ENCODE measurements at places on chromosomes 11 and 22.

DNA sequence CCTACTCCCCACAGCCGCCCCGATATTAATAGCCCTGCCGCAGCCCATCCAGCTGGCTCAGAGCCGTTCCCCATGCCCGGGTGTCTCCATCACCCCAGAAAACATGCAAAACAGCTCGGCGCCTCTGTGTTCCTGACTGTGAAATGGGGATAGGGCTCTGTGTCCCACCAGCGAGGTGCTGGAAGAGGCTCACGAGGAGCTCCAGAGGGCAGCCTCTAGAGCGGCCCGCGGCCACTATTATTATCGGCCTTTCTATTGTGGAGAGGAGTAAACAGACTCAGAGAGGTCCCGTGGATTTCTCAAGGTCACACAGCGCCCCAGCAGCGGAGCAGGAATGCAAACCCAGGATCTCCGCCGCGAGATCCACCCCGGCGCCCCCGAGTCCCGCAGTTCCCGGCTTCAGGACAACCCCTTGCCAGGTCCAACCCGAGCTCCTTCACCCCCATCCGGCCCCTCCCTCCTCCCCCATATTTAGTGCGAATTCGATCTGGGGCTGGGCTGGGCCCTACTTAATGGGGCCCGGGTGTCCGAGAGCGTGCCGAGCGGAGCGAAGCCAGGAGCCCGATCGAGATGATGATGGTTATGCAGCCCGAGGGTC, at the start of gene ACTN3:
TSS of gene ACTN3 (plus strand) at position 536 of the 598 bp plus-strand sequence. CDS start at position 571, 35 bp downstream.
- DNase-seq = no peak

DNA sequence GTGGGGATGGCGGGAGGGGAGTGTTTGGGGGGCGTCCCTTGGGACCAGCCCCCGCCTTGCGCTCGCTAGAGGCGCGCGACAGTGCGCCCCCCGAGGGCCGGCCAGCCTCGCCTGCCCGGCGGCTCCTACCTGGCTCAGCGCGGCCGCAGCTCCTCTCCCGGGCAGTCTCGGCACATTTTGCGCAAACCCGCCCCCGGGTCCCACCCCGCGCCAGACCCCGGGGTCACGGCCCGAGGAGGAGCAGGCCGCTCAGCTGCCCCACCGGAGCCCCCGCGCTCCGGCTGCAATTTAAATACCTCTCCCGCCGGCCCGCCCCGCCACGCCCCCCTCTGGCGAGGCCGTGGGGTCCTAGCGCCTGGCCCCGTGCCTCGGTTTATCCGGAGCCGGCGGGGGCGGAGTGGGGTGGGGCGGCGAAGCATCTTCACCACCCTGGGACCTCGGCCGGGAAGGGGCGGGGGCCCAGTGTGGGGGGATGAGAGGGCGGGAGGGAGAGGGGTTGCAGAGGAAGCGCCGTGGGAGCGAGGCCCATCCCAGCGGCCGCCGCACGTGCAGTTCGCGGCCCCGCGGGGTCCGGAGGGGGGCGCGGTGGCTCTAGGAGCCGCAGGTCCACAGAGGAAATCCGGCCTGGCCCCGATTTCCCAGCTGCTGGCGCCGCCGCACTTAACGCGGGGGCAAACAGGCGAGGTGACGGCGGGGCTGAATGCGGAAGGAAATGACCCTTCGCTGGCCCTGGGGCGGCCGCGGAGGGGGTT, at the start of gene LRRC32:
TSS of gene LRRC32 (minus strand) at position 263 of the 752 bp plus-strand sequence. CDS start 4,793 bp downstream, outside the sequence.
- no peak for DNase-seq

GRCh38 chr11:129435499-129436245, 60.0 kb downstream of the BARX2 start:
- DNase-seq = no peak

GRCh38 chr11:28017816-28018215, 90.1 kb downstream of the KIF18A start:
- no peak for DNase-seq

- DNase-seq = no peak
Observed at GRCh38 chr22:32199961-32200360, 4.9 kb downstream of the RFPL2 start.

GRCh38 chr11:124961972-124962609, 8.1 kb downstream of the CCDC15 start:
- DNase-seq = no peak

GRCh38 chr11:58179648-58180047, 9.2 kb upstream of the OR9Q2 start:
- DNase-seq = no peak

- DNase-seq = no peak
Observed at GRCh38 chr11:88035271-88035670, 140.0 kb downstream of the RAB38 start.

DNA sequence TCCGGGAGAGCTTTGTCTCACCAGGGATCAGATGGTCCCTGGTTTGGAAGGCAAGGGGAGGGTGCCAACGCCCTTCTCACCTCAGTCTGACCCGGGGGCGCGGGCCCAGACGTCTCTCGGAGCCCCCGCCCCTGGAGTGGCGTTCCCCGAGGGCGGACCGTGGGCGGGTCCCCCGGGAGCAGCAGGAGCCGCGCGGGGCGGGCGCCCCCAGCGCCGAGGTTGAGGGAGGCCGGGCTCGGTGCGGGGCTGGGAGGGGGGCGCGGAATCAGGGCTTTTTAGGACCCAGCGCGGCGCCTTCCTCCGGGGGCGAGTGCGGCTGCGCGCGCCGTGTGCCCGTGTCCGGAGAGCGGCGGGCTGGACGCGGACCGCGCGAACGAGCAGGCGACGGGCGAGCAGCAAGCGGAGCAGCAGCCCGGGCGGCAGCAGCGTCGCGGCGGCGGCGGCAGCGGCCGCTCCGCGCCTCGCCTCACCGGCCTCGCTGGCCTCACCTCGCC, at the start of gene KCNC1:
TSS of gene KCNC1 (plus strand) at position 364 of the 494 bp plus-strand sequence. CDS start 1,222 bp downstream, outside the sequence.
- no peak for DNase-seq

GRCh38 chr11:119791701-119792151, 62.7 kb upstream of the NECTIN1 start:
- DNase-seq = no peak

GRCh38 chr11:82865841-82866240, 34.4 kb downstream of the PRCP start:
- DNase-seq = no peak

DNA sequence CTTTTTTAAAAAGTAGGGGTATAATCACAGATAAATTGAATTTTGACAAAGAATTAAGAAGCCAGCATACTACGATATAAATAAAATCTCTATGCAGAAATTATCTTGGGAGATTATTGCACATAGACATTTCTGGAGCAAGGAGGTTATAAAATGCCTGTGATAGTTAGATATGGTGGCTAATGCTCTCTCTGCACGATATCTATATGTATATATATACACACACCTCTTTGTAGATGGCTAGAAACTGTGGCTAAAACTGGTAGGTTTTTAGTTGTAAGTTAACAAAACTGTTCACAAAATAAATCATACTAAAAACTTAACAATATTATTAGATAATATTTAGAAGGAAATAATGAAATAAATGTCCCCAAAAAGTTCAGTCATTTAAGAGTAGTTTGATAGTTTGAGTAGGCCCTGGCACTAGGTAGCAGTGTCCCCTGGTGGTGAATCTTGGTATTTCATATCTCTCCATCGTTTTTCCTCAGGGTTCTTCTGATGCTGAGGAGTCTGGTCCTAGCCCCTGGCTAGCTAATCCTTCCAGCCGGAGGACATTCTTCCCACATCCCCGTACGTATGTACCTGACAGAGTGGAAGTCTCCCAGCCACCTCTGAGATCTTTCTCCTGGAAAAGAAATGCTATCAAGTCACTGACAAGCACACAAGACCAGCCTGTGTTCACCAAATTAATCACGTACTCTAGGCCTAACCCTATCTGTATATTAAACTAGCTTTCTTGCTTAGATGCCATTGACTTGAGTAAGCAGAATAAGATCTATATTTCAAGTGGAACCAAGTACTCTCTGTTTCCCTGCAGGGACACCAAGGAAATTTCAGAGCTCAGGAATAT, 32.2 kb downstream of the ART5 start:
- no peak for DNase-seq

DNA sequence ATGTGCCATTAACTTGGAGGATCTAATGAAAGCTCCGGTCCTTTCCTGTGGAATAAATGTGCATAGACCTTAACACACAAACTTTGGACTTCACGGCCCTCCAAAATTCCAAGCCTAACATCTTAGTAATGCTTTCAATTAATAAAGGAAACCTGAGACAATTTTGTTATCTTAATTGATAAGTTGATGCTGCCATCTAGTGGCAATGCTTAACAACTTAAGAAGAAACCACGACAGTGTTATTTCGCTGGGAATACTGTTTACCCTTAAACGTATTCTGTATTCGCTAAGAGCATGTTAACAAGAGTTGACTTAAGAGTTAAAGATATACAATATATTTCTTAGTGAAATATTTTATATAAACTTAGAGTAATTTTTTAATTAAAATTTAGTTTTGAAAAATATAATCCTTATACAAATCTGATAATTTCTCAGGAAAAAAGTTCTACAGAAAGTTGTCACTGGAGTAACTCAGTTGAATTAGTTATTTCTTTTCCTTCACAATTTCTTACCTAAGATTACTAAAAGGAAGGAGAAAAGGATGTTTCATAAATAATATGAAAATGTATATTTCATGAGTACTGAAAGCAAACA, 35.0 kb upstream of the OR9G4 start:
- DNase-seq = no peak

DNA sequence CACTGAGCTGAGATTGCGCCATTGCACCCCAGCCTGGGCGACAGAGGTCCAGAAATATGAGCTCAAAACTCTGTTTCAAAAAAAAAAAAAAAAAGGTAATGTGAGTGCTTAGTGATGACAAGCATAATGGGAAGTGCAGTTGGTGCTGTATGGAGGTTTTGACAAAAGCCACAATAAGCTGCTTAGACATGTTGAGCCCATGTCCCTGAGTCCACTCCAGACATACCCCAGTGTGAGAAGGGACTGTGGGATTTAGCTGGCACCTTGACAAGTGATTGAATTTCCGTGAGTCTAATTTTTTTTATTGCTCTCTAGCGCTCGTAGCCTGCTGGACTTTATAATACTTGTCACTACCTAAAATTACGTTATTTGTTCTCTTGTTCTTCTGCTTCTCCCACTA, 15.1 kb upstream of the LGR4 start:
- DNase-seq = no peak

GRCh38 chr11:44008698-44009097, 39.1 kb upstream of the ACCSL start:
- no peak for DNase-seq

DNA sequence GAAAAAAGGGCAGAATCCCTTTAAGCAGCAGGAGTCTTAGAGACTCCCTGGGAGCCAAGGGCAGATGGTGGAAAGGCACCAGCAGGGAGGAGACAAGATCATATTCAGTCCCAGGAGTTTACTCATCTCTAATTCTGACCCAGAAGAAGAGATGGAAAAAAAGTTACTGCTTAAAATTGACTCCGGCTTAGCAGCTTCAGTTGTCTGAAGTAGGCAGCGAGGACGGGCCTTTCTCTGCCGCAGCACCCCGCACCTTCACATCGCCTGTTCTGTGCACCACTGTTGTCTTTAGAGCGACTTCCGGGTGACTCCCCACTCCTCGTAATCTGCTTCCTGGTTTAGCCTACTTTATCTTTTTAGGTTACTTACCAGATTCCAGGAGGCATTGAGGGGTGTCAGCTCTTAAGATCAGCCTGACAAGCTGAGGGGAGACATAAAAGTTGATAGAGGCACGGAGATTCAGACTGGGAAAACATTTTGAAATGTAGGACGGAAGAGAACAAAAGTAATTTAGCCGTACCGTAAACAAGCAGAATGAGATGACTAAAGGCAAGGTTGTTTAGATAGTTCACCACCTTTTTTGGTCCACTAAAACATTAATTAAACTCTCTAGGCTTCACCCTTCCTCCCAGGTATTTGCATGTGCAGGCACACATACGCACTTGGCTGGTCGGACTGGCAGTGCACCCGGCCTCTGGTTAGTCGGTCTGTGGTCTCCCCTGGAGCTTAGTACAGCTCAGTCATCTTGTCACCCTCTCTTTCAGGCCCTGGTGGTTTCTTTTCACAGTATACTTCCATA, 74.3 kb downstream of the CECR2 start:
- no peak for DNase-seq

DNA sequence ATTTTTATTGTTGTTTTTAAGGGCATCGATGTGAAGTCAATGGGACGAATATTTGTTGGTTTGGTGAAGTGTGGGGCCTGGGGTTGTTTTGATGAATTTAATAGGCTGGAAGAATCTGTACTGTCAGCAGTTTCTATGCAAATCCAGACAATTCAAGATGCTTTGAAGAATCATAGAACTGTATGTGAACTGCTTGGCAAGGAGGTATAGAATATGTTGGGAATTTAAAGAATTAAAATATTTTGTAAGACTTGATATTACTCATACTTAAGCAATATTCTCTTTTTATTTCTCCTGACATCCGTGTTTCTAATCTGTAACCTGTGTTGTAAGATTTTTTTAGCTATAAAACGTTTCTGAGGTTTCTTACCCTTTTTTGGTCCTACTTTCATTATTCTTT, 61.6 kb downstream of the DYNC2H1 start:
- no peak for DNase-seq

- DNase-seq = peak; percentile 67
Observed at GRCh38 chr11:73661035-73661628, 14.8 kb downstream of the PLEKHB1 start.

DNA sequence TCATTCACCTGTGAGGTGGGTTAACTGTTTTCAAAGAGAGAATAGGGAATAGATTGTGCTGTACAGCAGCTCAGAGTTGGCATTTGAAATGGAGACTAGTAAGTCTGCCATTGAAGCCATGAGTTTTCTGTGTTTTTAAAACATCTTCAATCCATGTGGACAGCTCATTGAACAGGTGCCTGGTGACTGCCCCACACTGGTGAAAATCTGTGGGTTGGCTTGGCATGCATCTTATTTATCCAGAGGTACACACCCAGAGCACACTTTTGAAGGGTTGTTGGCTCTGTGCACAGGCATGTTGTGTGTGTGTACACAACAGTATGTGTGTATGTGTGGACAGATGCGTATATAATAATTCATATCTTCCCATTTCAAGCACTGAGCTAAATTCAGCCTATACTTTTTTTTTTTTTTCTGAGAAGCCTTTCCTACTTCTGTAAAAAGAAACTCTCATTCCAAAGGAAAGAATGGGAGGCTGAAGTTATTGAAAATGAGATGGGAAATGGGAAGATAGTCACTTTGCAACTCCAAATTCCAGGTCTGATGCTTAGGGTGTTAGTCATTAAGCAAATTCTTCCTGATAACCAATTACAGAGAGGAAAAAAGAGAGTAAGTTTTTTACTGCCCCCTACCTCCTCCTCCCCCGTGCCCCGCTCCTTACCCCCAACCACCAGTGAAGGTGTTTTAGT, 7.0 kb upstream of the LYVE1 start:
- no peak for DNase-seq

DNA sequence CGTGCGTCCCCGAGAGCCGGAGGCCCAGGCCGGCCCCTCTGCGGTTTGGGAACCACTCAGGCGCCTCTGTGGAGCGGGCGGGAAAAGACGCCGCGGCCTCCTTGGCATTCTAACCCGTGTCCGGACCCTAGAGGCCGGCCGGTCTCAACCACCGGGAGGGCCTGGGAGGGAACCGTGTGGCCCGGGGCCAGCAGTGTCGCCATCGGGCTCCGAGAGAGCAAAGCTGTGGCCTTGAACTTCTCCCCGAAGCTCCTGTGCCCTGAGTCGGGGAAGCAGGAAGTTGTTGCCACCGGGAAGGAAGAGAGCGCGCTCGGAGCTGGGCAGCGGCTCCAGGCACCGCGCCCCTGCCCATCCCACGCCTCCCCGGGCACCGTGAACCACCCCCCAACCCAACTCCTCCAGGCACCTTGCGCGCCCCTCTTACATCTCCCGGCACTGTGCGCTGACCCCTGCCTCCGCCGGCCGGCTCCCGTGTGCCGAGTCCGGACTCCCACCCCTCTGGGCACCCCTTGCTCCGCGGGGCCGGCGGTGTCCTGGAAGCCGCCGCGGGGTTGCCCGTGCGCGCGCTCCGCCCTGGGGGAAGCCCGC, 80.0 kb upstream of the PPARA start:
- no peak for DNase-seq

- DNase-seq = peak; percentile 36
Observed at GRCh38 chr11:130315354-130315970, 745 bp upstream of the ZBTB44 start.
